ENCODE measurements at places on chromosomes 16 and 17.

GRCh38 chr16:47578573-47578972 lies 117.4 kb downstream of the PHKB start:
- DNase-seq, result no peak

GRCh38 chr17:44828919-44829522 lies 1.1 kb downstream of the GJC1 start:
- DNase-seq, result no peak

DNA sequence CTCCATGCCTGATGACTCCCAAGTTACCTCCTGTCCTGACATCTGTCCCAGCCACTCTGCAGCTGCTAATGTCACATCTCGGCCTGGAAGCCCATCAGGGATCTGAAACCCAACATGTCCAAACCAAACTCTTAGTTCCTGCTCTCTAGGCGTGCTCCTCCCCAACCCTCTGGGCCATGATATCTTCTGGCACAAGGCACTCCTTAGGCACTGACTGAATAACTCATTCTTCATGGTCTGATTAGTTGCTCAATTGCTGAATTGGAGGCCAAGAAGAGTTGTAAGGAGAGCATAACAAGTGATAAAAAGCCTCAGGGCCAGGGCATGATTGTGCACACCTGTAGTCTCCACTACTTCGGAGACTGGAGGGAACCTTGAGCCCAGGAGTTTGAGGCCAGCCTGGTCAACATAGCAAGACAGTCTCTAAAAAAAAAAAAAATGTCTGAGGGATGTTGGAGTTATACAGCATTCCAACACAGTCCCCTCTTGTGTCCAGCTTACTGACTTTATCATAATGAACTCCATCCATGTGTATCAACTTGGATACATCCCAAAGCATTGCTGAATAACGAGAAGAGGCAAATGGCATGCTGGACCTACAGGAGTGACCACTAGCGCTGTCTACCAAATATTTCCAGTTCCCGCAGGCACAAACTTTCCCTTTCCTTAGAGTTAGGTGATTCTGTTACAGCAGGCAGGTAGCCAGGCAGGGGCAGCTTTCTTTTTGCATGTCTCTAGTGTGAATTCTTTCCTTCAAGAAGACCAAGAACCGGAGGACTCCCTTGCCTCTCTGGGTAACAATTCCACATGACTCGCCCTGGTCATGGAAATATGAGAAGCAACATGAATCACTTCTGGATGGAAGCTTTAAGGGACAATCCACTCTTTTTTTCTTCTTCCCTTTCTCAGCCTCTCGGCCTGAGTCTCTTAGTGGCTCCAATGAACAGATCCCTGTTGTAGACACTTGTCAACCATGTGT lies 18.1 kb upstream of the SHCBP1 start:
- DNase-seq, result no peak

GRCh38 chr17:41992576-41992975 lies 24.7 kb downstream of the DNAJC7 start:
- DNase-seq, result no peak

DNA sequence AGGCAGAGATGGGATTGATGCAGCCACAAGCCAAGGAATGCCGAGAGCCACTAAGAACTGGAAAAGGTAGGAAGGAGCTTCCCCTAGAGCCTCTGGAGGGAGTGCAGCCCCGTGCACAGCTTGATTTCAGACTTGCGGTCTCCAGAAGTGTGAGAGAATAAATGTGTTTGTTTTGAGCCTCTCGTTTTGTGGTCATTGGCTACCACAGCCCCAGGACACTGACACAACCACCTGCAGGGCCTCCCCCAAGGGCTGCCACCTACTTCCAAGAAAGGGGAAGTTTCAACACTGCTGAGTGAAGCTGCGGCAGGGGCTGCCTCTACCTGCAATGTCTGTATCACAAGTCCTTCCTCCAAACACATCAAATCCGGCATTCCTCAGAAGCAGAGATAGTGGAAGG lies 346.9 kb downstream of the C16orf95 start:
- no peak for DNase-seq

DNA sequence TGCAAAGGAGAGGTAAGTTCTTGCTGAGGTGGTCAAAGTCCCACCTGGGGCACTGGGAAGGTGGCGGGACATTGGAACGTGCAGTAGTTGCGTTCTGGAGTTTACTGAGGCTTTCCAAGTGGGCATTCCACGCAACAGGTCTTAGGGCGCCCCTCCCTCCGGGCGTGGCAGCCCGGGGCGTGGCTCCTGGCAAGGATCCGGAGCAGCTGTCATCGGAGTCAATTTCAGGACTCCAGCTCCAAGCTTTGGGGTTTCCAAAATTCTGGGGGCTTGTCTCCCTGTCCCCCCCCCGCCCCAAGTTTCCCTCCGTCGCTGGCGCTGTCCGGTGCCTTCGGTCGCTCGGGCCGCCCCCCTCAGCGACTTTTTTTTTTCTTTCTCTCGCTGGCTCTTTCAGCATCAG lies 43.1 kb upstream of the AMZ2 start:
- no peak for DNase-seq

GRCh38 chr17:2511138-2511461 lies 588 bp downstream of the METTL16 start:
- no peak for DNase-seq

DNA sequence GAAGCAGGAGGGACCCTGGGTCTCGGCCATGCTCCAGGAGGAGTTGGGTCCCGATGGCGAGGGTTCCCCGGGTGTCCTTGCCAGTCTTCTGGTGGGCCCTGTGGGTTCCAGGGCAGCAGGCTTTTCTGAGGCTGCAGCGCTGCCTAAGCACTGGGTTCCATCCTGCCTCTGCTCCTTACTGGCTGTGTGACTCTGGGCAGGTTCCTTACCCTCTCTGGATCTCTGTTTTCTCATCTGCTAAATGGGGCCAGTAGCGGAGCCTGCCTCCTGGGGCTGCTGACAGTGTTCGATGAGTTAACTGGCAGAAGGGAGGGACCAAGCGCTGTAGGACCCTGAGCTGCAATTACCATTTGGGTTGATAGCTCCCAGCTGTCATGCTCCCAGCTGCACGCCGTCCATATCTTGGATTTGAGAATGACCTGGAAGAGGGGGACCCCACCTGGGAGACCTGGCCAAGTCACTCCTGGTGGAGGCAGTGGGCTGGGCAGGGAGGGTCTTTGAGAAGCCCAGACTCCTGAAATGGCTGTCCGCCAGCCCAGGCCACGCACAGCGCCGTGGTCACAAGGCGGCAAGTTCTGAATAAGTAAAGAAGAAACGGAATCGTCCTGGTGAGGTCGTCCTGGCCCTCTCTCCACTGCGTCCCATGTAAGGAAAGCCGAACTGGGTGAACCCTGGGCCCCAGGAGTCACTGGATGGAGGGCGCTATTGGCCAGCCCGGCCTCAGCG lies 47.2 kb upstream of the GSE1 start:
- no peak for DNase-seq

- no peak for DNase-seq
Observed at GRCh38 chr17:78046923-78047322, 81.6 kb downstream of the TMC6 start.

- no peak for DNase-seq
Observed at GRCh38 chr17:50467855-50468303, 801 bp downstream of the CHAD start.

GRCh38 chr16:65070831-65071432 lies 50.9 kb downstream of the CDH11 start:
- DNase-seq, result peak; percentile 10

DNA sequence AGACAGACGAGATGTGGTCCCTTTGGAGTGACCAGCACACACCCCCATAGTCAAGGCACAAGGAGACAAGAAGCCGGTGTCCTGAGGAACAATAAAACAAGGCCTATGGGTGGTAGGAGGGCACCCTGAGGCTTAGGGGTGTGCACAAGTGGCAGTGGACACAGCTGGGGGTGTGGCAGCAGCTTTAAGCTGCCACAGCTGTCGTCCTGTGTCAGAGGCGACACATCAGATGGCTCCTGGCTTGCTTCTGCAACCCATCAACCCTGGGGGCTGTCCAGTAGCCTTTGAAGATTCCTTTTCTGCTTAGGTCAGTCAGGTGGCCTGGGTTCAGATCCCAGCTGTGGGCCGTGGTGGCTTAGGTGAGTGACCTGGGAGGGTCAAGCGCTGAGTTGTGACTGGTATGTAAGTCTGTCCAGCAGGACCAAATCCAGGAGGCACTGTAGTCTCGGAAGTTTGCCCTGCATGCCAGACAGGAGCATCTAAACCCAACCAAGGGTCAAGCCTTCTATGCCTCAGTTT lies 15.8 kb downstream of the DRC3 start:
- DNase-seq, result no peak

DNA sequence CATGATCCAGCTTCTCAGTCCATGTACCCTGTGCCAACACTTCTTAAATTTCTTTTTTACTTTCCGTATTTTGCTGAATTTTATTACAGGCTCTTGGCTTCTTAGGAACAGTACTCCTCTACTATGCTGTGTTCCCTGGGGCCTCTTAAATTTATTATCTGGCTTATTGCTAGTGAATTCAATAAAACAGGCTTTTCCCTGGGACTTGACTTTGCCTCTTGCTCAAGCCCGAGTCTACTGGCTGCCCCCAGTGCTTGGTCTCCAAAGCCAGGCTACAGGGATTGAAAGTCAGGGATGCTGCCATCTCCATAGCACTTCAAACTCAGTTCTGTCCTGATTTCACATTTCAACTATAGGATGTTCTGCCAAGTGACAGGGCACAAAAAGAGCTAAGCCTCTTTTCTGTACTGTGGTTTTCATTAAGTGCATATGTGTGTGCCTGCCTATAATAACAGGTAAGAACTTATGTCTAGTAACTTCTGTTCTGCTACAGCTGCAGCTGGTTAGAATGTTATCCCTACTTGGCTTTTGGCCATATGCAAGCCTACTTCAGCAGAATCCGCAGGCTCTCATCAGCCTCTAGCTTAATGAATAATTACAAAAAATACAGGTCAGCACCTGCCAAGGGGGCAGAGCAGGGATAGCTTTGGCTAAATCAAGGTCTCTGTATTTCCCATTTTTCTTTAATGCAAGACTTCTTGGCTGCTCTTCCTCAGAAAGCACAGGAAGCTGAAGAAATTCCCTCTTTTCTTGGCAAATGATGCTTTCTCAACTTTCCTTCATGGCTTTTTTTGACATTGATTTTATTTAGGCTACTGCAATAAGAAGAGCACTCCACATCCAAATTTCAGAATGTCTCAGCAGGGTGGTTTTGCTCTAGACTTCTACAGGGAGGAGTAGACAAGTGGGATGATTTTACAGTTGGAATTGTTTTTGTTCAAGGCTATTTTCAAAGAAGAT lies 8.2 kb downstream of the FAM20A start:
- no peak for DNase-seq
